Stimulated activated naive CD8-positive, alpha-beta T cell treated with anti-CD3 and anti-CD28 coated beads, Interleukin-15, amount 100 ng/mL, for 72 hours (primary cell): ENCODE measurements at places on chromosomes 1 and 21.

DNA sequence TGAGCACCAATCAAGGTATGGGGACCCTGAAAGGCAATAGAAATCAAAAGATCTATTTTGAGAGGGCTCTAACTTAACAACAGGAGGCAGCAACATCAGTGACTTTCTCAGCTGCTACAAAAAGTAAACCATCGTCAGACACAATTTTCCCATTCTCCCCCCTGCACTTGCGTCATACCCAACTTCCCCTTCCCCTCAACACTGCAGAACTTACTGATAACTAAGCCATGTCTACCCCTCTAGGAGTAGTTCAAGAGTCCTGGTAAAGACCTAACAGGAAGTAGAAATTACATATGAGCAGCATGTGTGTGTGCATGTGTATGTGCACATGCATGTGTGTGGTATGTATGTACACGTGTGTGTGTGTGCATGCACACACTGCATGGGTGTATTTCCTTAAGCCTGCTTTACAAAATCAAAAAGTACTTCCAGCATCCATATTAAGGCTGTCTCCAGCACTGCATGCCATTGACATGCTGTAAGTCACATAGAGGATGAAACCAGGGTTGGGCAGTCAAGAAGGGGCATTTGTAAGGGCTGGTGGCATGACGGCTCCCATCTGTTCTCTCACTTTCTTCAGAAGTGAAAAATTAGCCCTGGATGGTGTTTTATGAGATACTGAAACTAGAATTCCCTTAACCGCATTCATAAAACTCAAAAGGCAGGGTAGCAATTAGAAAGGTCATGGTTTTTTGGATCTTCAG lies 460.1 kb upstream of the RUNX1 start:
- DNase-seq = no peak

DNA sequence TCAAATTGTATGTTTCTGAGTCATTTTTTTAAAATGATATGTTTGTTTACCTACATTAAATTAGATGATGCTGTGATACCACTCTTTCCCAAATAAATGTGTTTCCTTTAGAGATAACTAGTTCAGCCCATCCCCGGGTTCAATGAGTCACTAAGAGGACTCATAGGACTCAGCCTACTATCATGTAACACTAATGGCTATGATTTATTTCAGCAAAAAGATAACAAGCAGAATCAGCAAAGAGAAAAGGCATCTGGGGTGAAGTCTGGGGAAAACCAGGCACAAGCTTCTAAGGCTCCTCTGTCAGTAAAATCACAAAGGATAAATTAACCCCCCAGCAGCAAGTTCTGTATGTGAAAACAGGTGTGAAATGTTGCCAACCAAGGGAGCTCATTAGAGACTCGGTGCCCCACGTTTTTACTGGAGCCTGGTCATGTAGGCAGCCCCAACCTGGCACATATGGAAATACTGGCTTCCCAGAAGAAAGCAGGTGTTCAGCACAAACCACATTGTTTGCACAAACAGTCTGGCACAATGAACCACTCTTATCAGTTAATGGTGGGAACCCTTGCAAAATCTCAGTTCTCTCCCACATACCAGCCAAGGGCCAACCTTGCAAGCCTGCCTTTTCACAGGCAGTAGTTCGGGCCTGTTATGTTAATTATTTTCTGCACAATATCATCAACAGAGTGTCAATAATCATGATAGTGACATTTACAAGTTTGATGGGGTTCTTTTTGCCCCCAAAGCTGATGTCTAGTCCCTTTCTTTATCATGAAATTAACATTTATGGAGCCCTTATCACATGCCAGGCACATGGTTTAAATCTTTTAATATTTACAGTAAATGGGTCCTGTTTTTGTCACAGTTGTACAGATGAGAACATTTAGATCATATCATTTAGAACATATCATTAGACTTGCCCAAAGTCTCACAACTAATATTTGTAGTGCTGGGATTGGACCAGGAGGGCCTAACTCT lies 23.1 kb upstream of the CNN3 start:
- no peak for DNase-seq

- no peak for DNase-seq
These were observed 2.4 kb upstream of the PIK3R3 start for GRCh38 chr1:46134660-46135331.

- DNase-seq = no peak
These were observed 119.6 kb downstream of the ACTL8 start for GRCh38 chr1:17874710-17875109.

- DNase-seq = no peak
These were observed 74.0 kb downstream of the NFASC start for GRCh38 chr1:204944662-204945061.

- DNase-seq = no peak
These were observed 443.1 kb downstream of the TTLL7 start for GRCh38 chr1:83555871-83556270.

DNA sequence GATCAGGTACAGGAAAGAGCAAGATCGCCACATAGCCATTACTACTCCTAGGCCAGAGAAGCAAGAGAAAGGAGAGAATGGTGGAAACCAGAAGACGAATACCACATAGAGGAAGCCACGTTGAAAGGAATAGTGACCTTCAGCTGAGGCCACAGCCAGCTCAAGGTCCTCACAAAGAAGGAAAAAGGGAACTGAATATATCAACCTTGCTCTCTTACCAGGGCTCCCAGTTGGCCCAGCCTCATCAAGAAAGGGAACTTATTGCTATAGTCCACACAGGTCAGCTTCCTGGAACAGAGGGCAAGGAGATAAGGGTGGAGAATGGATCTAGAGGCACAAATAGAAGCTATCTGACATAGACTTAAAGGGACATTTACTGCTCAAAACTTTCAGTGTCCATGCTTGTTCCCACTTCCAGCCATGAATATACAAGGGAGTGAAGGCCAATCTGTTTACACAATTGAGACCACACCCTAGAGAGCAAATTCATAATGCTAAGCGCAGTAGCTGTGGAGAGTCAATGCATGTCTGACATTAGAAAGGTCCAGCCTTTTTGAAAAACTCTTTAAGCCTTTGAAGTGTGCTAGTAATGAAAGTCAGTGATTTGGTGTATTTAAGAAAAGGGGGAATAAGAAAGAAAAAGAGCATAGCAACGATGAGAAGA lies 120.7 kb upstream of the ZC3H11B start:
- DNase-seq = no peak

- DNase-seq = no peak
These were observed 1.2 kb upstream of the DBT start for GRCh38 chr1:100250807-100251206.

DNA sequence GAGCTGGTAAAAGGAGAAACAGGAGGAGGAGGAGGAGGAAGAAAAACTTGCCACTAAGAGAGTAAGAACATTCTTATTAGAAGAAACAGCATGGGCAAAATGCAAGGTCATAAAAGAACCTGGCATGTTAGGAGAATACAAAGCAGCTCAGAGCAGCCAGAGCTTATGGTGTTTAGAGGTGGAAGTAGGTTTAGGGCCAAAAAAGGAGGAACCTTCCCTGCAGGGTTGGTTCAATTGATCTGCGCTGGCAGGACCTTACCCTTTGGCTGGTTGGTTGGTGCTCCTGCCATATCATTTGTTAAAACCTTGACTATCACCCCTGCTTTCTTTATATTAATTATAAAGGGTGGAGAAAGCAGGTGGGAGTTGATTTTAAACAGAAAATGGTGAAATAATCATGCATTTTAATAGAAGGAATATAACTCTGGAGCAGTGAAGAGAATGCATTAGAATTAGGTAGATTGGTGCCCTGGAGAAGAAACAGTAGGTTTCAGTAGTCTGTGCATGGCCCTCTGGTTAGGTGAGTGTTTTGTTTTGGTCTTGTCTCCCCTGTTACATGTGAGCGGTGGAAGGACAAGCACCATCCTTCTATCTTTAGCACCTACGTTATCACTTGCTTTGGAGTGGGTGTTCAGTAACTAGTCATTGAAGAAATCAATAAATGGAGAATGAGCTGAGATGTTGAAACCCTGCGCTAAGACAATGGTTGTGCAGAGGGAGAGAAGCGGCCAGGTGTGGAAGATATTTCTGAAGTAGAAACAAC lies 110.4 kb upstream of the NGF start:
- no peak for DNase-seq

DNA sequence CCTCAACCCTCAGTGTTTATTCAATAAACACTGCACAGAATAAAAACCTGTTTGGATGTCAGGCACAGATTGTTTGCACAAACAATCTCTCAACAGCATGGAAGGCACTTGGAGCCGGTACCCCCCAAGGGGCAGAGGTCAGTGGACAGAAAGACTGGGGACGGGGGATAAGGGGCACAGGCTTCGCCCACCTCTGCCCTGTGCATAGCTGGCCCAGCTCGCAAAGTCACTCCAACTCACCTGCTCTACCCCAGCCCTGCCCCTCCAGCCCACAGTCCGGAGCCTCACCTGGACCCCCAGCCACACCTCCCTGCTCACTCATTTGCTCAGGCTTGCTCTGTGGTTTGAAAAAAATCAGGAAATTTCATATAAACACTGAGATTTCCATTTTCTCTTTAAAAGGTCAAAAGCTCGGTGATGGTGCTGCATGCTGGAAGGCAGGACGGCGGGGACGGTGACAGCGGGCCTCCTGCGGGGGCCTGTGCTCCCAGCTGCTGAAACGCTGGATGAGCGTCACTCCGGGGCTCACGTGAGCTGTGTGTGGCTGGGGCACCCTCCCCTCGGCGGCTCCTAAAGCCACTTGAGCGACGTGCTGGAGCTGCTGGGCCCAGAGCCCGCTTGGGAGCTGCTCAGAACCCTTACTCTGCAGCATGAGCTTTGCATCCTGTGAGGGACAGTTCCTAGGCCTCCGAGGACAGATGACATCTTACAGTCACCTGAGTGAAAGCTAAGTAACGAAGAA lies 54.5 kb downstream of the PRDM15 start:
- no peak for DNase-seq

- DNase-seq = no peak
These were observed 111.4 kb downstream of the MAST2 start for GRCh38 chr1:45914836-45915235.

DNA sequence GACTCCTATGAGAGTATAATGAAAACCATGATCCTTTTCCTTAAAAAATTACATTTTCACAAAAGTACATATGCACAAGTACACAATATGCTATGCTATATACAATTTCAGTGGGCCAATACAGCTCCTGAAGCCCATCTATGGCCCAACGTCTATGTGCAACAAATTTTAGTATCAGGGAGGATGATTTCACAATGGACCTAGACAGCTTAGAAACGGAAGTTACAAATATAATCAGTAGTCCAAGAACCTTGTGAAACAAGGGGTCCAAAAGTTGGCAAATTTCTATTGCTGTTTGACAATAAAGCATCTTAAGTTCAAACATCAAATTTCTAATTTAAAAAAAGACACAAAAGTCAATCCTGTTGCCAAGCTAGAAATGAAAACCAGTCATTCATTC lies 87.0 kb downstream of the DPYD start:
- DNase-seq = no peak

GRCh38 chr21:29256126-29256910 lies 42.4 kb upstream of the BACH1 start:
- DNase-seq = no peak

DNA sequence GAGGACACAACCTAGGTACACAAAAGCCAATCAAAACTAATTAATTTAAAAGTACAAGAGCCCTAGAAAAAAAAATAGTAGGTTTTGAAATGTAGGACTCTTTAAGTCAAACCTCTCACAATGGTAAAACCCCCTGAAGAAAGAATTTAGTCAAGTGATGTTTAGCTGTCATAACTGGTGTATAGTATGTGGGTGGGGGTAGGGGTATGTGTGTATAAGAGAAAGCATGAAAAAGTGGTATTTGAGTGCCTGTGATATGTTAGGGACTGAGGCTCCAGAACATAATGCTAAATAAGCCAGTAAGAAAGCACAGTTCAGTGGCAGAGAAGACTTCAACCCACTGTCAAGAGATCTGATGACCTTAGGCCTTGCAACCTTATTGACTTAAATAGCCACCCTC lies 507.9 kb downstream of the TTLL7 start:
- DNase-seq = no peak

GRCh38 chr1:160862203-160863060 lies at the start of gene CD244:
Gene CD244 (minus strand): TSS chr1:160862887. CDS start chr1:160862677, 210 bp downstream.
- DNase-seq = peak; percentile 51

DNA sequence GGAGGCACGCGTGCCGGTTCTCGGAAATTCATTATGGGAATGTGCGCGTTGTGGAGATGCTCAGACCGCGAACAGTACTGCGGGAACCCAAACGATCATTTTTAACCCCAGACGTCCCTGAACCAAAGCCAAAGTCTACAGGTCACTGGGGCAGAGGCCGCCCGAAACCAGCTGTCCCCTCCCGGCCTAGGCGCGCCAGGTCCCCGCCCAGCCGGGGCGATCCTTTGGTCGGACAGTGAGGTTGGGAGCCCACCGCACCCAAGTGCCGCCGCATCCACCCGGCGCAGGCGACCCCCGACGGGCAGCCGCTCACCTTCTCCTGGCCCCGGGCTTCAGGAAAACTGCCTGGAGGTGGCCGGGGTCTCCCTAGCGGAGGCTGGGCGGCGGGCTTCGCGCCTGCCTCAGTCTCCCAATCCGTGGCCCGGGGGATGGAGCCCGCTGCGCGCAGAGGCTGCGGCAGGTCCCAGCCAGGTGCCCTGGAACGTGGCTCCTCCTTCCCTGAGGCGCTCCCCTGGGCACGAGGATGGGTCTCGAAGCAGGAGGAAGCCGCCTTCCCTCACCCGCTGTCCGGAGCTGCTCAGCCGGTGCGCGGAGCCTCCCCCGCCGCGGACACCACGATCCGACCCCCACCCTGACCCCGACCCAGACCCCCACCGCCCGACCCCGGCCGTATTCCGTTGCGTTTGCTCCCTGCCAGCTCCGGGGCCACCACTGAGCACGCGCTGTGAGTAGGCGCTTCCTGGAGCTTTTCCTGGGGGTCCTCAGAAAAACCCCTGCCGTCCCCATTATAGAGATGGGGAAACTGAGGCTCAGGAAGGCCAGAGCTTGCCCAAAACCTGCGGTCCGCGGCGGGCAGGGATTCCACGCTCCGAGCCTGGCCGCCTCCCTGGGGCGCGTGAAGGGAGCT lies 8.1 kb upstream of the SLX9 start:
- DNase-seq = no peak

DNA sequence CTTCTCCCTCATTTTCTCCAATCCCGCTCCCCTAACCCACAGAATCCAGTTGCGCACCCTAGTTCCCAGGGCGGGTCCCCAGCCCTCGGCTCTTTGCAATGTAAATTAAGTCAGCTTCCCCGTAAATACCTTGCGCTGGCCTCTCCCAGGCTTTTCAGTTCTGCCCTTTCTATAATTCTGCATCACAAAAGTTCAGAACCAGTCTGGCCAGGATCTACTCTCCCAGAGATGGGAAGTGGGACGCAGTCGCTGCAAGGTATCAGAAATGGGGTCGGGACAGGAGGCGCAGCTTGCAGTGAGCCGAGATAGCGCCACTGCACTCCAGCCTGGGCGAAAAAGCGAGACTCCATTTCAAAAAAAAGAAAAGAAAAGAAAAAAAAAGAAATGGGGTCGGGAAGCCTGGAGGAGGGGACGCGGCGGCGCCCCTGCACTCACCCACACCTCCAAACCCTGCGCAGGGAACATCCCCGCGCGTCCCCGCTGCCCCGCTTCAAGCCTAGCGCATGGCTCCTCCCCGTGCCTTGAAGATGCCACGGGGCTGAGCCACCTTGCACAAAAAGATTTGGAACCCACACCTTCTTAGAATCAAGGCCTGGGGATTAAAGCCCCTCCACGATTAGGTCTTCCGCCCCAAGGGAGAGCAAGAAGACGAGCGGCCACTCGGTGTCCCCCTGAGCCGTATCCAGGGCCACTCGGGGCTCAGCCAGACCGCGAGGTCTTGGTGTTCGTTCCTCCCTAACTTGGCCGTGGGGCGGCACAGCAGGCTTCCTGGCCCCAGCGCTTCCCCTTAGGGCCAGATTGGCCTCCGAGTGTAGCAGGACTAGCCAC lies 27.2 kb upstream of the ITLN2 start:
- no peak for DNase-seq
